GM13976 (cell line): ENCODE measurements at places on chromosomes 11 and 22.

DNA sequence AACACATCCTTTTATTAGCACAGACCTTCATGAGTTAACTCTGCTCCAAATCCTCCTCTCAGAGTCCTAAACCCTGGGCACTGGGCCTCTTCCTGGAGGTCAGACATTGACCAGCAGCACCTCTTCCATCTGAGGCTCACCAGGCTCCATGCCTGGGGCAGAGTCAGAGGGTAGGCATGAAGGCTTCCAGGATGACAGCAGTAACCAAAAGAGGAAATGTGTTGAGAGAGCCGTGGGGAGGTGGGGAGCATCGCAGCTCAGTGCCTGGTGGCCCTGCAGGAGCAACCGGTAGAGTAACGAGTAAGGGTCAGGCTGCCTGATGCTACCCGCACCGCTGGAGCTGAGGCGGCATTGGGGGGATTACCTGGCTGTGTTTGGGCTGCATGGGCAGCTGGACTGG lies 9.4 kb upstream of the NAV2 start:
- no peak for DNase-seq

GRCh38 chr11:121482231-121483129 lies 29.7 kb upstream of the SORL1-AS1 start:
- peak; percentile 40 for DNase-seq

DNA sequence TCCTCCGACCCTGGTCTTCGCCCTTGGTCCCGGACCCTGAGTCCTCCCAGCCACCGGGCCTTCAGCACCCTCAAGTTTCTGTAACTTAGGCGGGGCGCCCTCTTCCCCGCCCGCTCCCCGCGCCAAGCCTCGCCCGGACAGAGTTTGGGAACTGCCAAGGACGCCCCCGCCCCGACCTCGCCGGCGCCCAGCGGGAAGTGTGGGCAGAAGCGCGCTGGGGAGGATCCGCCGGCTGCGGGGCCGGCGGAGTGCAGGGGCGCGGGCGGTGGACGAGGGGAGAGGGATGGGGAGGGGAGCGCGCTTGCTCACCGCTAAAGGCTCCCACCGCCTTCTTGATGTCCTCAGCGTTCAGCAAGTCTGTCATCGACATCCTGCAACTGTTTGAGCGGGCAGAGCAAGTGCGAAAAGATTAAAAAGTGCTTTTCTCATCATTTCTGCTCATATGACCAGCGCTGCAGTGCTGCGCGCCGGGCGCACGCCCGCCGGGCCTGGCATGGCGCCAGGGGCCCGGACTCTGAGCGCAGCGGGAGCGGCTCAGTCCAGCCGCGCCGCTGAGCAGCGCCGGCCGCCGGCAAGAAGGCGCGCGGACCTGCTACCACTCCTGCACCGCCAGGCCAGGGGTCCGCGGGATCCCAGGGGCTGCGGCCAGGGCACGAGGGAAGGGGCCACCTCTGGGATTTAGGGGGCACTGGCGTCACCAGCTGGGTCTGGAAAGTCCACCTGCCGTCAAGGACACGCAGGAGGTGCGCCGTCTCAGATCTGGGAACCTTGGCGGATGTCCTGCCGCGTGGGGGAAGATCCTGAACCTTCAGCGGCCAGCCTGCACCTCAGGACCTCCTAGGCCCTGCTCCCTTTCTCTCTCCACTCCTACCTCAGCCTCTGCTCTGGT lies at the start of gene PVALB:
Gene PVALB (minus strand): TSS at position 400 of the 889 bp plus-strand sequence. CDS start 30 bp downstream, at position 370.
- DNase-seq = no peak

- no peak for DNase-seq
Observed at GRCh38 chr11:24412722-24413121, 84.1 kb upstream of the LUZP2 start.

DNA sequence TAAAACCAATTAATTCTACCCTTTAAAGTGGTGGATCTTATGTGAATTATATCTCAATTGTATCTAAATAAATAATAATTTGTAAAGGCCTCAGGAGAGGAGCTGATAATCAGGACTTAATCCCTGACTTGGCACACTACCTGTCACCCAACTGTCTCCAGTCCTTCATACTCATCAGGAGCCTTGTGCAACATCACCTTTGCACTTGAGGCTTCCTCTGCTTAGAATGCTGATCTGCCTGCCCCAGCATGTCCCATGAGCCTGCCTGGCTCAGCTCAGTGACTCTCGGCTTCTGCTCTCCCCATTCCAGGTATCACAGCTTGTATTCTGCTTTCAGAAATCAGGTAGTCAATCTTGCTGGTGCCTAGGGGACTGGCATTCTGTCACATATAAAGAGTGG lies 43.9 kb upstream of the PRODH start:
- no peak for DNase-seq

DNA sequence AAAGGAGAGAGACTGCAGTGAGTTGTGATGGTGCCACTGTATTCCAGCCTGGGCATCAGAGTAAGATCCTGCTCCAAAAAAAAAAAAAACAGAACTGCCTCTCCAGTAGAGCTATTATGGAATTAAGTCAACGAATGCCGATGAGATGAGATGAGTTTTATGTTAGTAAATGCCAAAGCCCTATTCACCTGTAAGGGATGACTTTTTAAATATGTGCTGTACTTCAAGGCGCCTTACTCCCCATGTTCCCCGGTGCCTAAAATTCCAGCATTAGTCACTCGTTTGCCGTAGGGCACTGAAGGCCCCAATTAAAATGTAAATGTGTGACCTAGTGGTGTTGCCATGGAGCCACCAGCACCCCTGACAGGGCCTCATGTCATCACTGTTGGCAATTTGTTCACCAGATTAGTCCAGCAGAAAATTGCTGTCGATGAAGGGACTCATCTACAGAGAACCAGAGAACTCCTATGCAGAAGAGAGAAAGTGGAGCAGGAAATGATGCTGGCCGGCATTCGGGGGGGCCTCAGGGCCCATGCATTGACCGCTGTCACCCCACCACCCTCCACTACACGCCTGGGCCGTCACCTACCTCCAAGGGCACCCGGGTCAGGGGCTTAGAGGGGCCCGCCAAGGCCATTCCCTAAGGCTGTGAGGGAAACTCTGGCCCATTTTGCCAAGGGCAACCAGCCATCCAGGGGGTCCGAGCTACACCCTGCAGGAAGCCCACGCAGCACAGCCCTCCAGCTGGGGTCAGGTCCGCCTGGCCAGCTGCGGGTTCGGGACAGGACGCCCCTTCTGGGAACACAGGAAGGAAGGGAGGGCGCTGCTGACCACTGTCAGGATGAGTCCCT lies 17.8 kb downstream of the LIF start:
- DNase-seq = no peak

DNA sequence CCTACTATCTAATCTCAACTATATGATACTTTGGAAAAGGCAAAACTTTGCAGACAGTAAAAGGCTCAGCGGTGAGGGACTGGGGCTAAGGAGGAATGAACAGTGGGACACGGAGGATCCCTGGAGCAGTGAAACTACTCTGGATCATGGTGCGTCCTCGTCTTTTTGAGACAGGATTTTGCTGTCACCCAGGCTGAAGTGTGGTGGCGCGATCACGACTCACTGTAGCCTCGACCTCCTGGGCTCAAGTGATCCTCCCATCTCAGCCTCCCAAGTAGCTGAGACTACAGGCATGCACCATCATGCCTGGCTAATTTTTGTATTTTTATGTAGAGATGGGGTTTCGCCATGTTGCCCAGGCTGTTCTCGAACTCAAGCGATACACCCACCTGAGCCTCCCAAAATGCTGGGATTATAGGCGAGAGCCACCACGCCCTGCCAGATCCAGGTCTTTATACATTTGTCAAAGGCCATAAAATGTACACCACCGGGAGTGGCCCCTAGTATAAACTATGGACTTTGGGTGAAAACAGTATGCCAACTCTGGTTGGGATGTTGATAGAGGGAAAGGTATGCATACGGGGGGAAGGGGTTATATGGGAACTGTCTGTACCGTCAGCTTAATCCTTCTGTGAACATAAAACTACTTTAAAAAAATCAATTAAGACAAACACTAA lies 28.0 kb upstream of the CYP2D6 start:
- no peak for DNase-seq

GRCh38 chr11:41413843-41414242 lies 45.6 kb downstream of the LRRC4C start:
- DNase-seq = peak; percentile 21

- DNase-seq = no peak
Observed at GRCh38 chr11:73317373-73317772, 9.3 kb downstream of the ARHGEF17 start.

- DNase-seq = no peak
Observed at GRCh38 chr22:38954414-38955043, 2.9 kb upstream of the APOBEC3A start.

GRCh38 chr11:15969281-15969680 lies 387.1 kb downstream of the SOX6 start:
- no peak for DNase-seq

GRCh38 chr11:62553080-62553838 lies 6.7 kb upstream of the AHNAK start:
- DNase-seq = no peak

GRCh38 chr22:48335442-48336139 lies 1492.1 kb downstream of the BRD1 start:
- DNase-seq = no peak

GRCh38 chr22:29065468-29066190 lies 4.0 kb upstream of the C22orf31 start:
- no peak for DNase-seq

- DNase-seq = no peak
Observed at GRCh38 chr11:103703437-103703836, 333.0 kb upstream of the DDI1 start.

- no peak for DNase-seq
Observed at GRCh38 chr11:110757066-110757465, 44.8 kb upstream of the ARHGAP20 start.

DNA sequence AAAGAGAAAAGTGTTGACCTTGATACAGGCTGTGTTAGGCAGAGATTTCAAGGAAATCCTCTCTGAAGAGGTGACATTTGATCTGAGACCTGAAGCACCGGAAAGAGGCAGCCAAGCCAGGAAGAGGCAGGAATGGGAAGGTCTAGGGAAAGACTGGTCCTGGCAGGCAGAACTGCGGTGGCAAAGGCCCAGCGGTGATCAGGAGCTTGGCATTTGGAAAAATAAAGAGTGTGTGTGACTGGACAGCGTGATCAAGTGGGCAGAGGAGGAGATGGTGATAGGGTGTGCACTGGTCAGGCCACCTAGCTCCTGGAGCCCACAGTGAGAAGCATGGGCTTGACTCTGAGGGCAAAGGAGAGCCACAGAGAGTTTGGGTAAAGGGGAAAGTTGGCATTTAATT lies 27.2 kb upstream of the GAB4 start:
- DNase-seq = no peak

DNA sequence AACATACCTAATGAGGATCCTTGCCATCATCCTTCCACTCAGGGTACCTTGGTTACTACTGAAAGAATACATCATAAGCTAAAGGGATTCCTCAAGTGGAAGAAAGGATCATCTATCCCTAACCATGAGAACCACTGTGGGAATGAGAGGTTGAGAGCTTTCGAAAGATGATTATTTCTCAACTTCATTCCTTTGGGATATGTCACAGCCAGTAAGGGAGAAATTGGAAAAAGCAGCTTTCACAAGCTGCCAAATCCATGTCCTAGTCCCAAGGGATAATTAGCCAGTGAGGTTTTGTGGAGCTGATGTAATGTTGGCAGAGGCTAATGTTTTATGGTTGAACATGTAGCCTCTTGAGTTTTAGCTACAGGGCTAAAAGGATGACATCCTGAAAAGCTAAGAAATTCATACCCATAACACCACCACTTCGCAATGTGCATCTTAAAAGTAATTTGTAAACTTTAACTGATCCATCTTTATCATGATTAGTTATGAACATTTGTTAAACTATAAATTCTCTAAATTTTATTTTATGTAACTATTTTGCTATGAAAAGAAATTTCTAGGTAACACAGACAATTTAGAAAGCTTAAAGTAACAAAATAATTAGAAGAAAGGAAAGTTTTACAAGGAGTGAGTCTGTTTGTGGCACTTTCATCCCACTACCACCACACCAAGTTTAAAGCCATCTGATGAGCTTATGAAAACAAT lies 123.9 kb downstream of the MRTFA start:
- DNase-seq = no peak

- DNase-seq = no peak
Observed at GRCh38 chr11:69200331-69201065, 44.8 kb downstream of the SMIM38 start.

DNA sequence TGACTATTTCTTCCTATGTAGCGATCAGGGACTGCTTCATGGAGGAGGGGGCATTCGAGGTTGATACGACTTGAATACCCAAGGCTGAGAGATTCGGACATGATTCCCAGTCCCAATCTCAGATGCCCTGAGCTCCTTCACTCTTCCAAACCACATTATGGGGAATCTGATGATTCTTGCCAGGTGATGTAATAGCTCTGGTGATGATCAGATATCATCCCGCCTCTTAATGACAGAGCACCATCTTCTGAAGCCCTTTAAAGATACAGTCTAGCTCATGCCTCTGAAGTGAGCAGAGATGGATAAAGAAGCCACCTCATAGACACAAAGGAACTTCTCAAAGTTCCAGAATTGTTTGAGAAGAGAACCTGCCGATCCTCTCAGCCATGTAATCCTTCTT lies 8.9 kb upstream of the CLMP start:
- no peak for DNase-seq

- no peak for DNase-seq
Observed at GRCh38 chr11:126363706-126364248, 8.3 kb downstream of the ST3GAL4 start.

GRCh38 chr11:65315866-65316226 lies 1.2 kb downstream of the CDC42EP2 start:
- DNase-seq = no peak

DNA sequence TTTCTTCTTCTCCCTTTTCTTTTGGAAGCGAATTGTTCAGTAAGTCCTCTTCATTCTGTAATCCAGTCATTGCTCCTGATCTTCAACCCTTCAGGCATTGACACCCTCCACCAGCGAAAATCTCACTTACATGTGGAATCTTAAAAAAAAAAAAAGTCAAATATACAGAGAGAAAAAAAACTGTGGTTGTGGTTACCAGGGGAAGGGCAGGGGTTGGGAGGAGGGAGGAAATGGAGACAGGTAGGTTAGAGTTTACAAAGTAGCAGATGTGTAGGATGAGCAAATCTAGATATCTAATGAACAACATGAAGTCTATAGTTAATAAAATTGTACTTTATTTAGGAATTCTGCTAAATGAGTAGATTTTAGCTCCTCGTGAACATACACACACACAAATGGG lies 17.7 kb upstream of the TMEM123 start:
- DNase-seq = no peak

DNA sequence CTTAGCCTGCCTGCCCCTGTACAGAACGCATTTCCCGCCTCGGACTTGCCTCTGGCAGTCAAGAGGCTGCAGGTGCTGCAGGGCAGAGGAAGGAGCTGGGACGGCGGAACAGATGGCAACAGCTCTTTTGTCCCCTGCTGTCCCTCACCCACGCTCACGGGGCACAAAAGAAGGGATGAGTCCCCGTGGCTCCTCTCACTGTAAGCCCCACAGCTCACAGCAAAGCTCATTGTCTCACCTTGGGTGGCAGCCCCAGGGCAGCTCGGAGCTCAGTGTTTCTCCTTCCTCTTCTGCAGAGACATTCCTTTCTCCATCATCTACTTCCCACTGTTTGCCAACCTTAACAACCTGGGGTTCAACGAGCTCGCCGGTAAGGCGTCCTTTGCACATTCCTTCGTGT lies 24.3 kb downstream of the SLC25A18 start:
- no peak for DNase-seq

GRCh38 chr11:43577566-43578264 lies 102.8 kb upstream of the HSD17B12 start:
- DNase-seq = no peak
